Neural progenitor cell (in vitro differentiated cells): ENCODE measurements at places on chromosomes 16 and 17. TPM values are rescaled to one million over a fixed set of nuclear protein-coding genes. Genes with fewer than 3 reads are reported as not detected.

Gene ZNF423
- total RNA-seq, result 21.9 and 42.3 TPM in 2 replicates

DNA sequence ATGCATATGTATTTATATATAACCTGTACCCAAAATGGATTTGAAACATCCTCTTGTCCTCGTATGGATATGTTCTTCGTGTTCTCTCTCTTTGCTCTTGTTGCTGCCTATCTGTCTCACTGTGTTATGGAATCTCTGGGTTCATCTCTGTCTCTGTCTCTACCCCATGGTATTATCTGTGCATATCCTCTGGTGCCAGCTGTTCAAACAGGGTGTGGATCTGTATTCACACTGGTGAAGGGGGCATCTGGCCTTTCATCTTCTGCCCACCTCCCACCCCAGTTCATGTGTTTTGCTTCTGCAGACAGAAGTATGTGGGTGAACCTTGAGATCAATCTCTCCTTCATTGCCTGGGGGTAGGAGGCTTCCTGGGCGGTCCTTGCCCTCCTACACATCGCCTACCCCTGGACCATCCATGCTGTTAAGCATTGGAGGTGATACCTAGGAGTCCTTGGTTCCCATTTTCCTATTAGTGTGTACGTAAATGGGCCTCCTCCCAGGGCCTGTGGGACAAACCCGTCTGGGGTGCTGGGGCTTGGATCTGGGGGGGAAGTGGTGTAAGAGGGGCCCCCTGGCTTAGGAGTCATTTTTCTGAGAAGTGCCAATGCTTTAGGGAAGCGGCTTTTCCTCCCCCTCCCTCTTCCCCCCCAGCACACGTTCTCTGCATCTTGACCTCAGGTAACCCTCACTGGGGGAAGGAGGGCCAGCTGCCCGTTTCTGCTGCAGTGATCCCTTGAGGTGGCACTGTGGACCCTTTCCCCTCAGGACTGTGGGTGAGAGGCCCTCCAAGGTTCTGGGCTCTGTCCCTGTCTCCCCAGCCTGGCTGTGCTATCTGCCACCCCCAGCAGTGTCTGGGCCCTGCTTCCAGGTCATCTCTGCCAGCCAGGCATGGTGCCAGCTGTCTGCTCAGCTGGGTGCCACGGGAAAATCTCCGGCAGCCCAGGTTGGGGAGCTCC lies 21.1 kb downstream of the RARA start:
- no peaks in the 10 kb centered on the region for H3K27me3 ChIP-seq
- no peaks in the 10 kb centered on the region for H3K36me3 ChIP-seq
- DNase-seq, result no peak

GRCh38 chr17:79237448-79238053 lies 162.9 kb downstream of the ENGASE start:
- no peaks in the 10 kb centered on the region for H3K36me3 ChIP-seq
- H3K4me3 ChIP-seq, result no peak overlapping the region
- H3K4me1 ChIP-seq, result no peaks in the 10 kb centered on the region

Gene TNFRSF13B
- total RNA-seq, result not detected in 2 replicates

GRCh38 chr17:82127704-82128103 lies 29.7 kb upstream of the FASN start:
- no peaks in the 10 kb centered on the region for H3K4me1 ChIP-seq
- no peaks in the 10 kb centered on the region for H3K36me3 ChIP-seq
- no peak overlapping the region for H3K4me3 ChIP-seq
- no peaks in the 10 kb centered on the region for H3K27me3 ChIP-seq
- H3K27ac ChIP-seq, result no peak overlapping the region
- DNase-seq, result no peak

Gene DOC2B
- total RNA-seq, result 0.31 and 0.34 TPM in 2 replicates

DNA sequence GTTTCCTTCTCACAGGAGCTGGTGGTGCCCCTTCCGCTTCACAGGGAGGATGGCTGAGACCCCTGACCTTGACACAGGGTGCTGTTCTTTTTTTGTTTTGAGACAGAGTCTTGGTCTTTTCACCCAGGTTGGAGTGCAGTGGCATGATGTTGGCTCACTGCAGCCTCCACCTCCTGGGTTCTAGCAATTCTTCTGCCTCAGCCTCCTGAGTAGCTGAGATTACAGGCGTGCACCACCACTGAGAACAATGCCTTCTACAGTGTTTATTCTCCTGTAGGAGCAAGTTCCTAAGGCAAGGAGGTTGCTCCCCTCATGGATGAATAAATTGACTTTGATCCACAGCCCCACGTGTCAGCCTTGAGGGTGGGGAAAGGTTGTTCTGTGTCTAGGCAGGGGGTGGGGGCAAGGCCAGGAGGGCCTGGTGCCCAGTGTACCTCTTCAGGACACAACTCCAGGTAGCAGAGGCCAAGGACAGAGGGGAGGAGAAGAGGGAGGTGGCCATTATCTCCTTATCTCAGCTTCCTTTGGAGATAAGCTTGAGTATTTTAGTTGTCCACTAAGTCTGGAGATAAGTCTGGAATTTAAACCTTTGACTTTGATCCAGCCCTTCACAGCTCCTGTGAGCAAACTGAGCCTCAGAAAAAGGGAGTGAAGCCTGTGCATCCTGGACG lies 159.4 kb downstream of the SEC14L1 start:
- no peak overlapping the region for H3K4me3 ChIP-seq
- DNase-seq, result no peak
- H3K4me1 ChIP-seq, result peaks cover 10% of the 10 kb centered on the region
- no peak overlapping the region for H3K27ac ChIP-seq
- no peaks in the 10 kb centered on the region for H3K27me3 ChIP-seq

GRCh38 chr17:14331225-14331981 lies 30.5 kb downstream of the HS3ST3B1 start:
- DNase-seq, result peak; percentile 85
- H3K36me3 ChIP-seq, result no peaks in the 10 kb centered on the region
- H3K4me1 ChIP-seq, result peaks cover 66% of the 10 kb centered on the region
- peak overlapping the region; percentile 92 for H3K27ac ChIP-seq
- H3K4me3 ChIP-seq, result peak overlapping the region; percentile 26

Gene C16orf46
- 1.7 and 2.5 TPM in 2 replicates for total RNA-seq

Gene EVI2A
- not detected in 2 replicates for total RNA-seq

GRCh38 chr16:55294931-55295342 lies 29.1 kb upstream of the IRX6 start:
- no peaks in the 10 kb centered on the region for H3K27me3 ChIP-seq
- no peak overlapping the region for H3K27ac ChIP-seq
- no peak overlapping the region for H3K4me3 ChIP-seq
- H3K4me1 ChIP-seq, result peaks cover 24% of the 10 kb centered on the region
- no peaks in the 10 kb centered on the region for H3K36me3 ChIP-seq

GRCh38 chr17:72922219-72922618 lies 170.3 kb downstream of the SLC39A11 start:
- H3K4me1 ChIP-seq, result no peaks in the 10 kb centered on the region
- H3K4me3 ChIP-seq, result no peak overlapping the region
- H3K36me3 ChIP-seq, result no peaks in the 10 kb centered on the region
